ENCODE measurements at places on chromosomes 7 and 10.

- no peak for DNase-seq
These were observed 25.1 kb upstream of the AKAP9 start for GRCh38 chr7:91915401-91916050.

DNA sequence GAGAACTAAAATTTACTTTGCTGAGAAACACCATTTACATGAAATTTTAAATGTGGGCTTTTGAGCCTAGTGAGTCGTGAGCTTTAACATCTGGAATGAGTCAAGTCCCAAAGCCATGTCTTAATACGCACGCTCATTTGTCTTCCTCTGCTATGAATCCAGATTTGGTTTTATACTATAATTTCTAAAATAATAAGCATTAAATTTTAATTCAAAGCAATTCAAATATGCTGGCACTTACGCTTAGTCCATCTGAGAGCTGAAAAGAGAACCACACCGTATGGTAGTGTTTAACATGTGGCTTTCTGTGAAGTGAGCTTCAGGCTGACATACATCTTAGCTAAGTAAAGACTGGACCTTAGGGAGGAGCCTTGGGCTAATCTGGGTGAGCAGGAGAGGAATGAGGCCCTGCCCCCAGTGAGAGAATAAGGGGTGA lies 52.2 kb downstream of the CUBN start:
- DNase-seq, result no peak

DNA sequence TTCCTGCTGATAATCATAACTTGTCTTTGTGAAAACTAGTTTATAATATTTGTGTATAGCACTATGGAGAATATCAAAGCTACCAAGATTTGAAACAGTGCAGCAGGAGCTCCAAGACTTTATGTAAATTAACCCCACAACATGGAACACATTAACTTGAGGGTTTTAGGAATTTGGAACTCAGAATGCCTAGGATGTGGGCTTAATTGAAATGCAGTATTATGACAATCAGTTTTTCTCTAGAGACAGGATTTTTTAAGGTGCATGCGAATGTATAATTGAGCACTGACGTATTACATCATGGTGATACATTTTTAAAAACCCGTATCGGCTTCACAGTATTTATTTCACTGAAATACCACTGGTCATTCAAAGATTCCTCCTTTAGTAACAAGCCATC lies 313.1 kb upstream of the DGKB start:
- DNase-seq, result no peak

DNA sequence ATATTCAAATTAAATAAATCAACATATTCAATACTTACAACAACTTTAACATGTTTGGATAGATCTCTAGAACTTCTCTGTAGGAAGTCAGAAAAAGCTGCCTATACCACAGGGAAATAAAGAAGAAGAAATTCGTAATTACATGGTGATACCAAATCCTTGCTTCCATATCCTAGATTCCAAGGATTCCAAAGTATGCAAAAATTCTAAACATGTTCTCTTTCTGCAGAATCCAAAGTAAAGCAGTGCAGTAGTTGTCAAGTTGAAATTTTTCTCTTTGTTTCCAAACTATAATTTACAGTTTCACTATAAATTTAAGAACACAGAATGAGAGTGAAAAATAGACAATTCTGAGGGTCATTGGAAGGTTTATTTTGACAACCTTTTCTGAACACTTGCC lies 233.7 kb upstream of the PTN start:
- DNase-seq, result no peak

GRCh38 chr7:32023376-32023775 lies 46.8 kb downstream of the PDE1C start:
- no peak for DNase-seq

DNA sequence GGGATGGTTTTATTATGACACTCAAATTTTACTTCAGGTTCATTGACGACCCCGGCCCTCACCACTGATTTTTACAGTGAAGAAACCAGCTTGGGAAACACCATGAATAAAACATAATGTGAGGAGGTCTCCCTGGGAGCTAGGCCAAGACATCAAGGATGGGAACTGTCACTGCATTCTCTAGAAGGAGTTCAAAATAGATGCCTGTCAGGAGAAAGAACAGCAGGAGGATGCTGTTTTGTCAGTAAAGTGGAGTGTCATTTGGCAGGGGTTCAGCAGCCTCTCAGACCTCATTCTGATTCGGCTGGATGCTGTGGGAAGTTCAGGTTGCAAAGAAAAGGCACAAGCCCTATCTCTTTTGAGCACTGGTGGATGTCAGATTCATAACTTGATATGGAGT lies 360.3 kb upstream of the C7orf33 start:
- no peak for DNase-seq

DNA sequence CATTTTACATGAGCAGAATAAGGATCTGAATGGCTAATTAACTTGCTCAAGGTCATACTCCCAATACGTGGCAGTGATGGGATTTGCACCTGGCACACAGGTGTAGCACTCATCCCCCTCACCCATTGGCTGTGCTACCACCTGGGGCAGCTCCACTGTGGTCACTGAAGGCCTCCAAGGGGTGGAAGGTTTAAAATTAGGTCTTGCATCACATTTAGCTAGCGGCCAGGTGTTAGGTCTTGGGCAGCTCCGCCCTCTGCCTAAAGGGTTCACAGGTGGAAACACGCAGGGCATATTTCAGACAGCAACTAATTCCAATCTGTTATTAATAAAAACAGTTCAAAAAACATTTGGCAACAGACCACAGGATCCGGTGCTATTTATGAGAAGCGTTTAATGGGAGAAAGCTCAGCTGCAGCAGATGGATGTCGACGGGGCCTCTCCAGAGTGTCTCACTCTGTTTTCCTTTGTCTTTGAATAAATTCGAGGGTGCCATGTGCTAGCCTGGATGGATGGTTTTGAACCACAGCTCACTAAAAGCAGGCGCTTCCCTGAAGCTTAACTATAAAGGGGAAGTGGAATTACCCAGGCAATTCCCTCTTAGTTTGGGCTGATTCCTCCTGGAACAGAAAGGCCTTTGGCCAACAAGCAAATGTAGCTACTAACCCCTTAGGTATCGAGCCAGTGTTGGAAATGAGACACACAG lies 1017.6 kb downstream of the TYW1 start:
- no peak for DNase-seq

DNA sequence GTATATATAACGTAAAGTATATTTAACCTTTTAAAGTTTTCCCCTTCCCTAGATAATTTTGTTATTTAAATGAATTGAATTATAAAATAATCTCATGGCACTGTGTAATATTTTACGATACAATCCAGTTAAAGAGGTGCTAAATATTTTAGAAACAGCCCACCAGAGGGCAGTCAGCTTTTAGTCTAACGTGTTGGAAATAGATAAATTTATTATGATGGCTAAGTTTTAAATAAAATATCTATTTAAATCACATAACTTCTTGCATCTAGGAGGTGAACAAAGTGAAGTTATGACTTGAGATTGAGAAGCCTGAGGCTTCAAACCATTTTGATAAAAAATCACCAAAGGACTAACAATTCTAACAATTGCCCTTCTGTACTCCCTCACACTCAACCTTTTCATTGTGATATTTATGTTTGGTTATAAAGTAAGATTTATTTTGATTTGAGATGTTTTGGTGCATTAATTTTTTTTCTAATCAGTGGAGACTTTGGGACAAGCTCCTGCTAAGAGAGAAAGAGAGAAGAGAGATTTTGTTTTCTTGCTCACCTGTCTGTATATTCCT lies 171.5 kb upstream of the SP4 start:
- DNase-seq, result peak; percentile 54

DNA sequence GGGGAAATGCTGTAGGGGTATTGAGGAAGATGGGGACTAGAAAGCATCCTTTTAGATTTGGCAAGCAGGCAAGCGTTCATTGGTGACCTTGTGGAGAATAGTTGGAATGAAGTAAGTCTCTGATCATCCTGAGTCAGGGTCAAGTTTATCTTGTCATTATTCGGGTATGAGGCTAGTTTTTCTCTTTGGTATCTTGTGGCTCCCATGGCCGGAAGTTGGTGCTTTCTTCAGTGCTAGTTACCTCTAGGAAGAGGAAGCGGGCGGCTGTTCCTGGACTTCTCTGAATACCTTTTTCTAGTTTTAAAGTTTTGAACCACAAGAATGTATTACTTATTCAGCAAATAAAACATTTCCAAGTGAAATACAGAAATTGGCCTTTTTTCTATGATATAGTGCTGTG lies 9.2 kb downstream of the CREM start:
- no peak for DNase-seq

- DNase-seq, result no peak
These were observed 76.0 kb downstream of the TYW1B start for GRCh38 chr7:72751978-72752377.

DNA sequence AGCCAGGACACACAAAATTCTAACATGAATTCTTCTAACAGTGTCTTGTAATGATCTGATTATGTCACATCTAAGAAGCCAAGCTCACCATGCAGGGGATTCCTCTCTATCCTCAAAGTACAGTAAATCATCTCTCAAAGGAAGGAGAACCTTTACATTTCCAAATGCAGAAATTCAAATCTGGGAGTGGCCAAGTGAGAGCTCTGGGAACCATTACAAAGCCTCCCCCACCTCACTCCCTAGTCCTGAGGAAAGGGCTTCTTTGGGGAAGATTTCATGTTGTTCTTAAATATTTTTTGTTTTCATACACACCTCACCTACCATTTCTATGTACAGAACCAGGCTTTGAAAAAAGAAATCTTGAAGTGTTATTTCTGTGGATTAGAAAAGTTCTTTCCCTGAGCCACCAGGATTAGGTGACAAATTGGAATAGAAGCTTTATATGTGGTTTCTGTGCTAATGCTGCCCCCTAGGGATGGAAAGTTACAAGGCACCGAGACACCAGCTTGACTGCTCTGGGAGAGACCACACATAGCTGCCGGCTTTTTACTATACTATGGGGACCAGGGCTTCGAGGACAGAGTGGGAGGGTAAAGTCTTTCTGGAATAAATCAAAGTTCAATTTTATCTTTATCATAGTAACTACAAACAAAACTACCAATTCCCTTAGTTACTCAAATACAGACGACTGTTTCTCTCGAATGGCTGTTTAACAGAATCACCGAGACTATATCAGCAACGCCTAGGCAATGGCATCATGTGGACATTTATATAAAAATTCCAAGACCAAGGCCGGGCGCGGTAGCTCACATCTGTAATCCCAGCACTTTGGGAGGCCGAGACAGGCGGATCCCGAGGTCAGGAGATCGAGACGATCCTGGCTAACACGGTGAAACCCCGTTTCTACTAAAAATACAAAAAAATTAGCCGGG lies 116.1 kb downstream of the RNF216 start:
- DNase-seq, result peak; percentile 49

DNA sequence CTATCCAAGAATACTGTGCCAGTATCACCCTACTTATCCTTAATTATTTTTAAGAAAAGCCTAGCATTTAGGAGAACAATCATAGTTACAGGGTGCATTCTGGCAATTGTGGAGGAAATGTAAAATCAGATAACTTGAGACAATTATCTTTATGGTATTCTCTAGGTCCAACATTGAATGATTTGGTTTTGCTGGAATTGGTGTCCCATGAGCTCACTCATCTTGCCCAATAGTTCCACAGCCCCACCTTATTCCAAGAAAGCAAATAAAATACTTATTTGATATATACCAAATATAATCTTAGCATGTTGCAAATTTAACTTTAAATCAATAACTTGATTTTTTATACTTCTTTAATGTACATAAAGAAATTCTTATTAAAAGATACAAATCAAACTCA lies 65.3 kb downstream of the DGKB start:
- no peak for DNase-seq

DNA sequence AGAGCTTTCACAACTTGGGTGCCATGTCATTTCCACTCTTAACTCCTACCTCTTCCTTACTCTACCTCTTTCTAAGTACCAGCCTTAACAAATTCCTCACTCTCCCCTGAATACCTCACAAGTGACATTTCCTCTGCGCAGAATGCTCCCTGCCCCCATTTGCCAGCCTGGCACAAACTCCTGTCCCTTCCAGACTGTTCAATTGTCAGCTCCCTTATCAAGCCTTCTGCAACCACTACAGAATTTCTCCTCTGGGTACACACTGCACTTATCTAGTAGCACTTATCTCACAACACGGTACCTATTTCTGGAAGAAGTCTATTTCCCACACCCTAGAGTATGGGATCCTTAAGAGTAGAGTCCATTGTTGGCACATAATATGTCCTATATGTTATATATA lies 39.1 kb upstream of the ANAPC16 start:
- no peak for DNase-seq

DNA sequence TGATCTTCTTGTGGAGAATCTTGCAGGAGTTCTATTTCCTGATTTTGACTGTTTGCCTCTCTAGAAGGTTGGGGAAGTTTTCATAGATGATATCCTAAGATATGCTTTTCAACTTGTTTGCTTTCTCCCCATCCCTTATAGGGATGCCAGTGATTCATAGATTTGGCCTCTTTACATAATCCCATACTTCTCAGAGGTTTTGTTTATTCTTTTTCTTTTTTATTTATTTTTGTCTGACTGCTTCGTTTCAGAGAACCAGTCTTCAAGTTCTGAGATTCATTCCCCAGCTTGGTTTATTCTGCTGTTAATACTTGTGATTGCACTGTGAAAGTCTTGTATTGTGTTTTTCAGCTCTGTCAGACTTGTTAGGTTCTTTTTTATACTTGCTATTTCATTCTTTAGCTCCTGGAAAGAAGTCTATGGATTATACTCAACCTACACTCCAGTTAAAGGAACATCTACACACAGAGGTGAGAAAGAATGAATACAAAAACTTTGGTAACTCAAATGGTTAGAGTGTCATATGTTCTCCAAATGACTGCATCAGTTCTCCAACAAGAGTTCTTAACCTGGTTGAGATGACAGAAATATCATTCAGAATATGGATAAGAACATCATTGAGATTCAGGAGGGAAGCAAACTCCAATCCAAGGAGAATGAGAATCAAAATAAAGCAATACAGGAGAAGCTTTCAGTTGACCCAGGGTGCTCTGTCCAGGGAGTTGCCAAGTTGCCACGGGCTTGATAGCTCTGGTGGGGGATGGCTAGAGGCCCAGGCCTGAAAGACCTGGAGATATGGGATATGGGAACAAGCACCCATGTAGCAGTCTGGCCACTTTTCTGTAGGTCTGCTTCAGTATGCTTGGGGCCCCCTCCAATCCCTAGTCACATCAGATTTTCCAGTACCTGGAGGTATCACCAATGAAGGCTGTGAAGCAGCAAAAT lies 150.3 kb downstream of the AHR start:
- DNase-seq, result no peak

DNA sequence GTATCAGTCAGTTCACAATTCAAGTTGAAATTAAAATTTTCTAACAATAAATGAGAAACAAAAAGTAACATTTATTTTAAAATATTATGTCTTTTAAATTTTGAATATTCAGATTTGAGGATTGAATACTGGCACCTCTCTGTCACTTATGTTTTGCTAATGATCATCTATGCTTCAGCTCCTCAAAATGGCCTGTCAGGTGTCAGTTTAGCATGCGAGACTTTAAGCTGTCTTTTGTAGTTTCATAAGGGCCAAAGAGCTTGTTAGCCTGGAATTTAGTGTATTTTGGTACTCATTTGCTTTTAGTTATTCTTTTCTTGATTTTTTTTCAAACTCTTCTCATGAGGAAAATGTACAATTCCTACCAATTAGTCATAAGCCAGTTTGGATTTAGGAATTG lies 102.0 kb upstream of the RPA3 start:
- DNase-seq, result no peak
